ENCODE measurements at places on chromosomes 5 and 9.

GRCh38 chr9:15069106-15069505, 158.9 kb upstream of the FREM1 start:
- no peak for DNase-seq

GRCh38 chr9:111914749-111915424, 18.3 kb downstream of the UGCG start:
- DNase-seq = peak; percentile 49

DNA sequence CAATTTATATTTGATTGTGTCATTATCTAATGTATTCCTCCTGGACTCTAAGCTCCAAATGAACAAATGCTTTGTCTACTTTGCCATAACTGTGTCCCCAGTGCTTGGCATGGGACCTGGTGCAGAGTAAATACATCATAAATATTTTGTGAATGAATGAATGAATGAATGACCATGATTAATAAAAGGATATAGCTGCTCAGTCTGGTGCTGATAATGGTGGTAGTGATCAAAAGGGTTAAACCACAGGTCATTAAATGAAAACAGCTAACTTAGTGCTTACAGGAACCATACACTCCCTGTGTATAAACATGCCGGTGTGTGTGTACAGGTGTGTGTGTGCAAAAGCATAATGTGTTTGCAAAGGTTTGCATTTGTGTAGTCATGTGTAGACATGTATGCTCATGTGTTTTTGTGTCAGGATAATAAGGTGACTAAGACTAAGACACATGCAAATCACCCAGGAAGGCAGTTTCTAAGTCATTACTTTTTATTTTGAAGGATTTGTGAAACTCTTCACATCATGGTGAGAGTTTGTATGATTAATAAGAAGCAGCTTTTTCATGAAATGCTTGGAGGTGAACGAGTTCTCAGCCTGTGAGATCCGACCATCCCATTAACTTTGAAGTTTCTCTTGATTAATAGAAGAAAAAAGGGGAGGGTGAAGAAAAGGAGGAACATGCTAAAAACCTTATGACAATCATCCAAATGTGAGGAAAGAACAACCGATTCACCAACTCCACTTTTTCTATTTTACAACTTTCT, 24.6 kb downstream of the SPARC start:
- DNase-seq = no peak

GRCh38 chr9:84919440-84919839, 249.9 kb downstream of the NTRK2 start:
- no peak for DNase-seq

GRCh38 chr9:13383216-13383615, 103.7 kb upstream of the MPDZ start:
- DNase-seq = no peak

DNA sequence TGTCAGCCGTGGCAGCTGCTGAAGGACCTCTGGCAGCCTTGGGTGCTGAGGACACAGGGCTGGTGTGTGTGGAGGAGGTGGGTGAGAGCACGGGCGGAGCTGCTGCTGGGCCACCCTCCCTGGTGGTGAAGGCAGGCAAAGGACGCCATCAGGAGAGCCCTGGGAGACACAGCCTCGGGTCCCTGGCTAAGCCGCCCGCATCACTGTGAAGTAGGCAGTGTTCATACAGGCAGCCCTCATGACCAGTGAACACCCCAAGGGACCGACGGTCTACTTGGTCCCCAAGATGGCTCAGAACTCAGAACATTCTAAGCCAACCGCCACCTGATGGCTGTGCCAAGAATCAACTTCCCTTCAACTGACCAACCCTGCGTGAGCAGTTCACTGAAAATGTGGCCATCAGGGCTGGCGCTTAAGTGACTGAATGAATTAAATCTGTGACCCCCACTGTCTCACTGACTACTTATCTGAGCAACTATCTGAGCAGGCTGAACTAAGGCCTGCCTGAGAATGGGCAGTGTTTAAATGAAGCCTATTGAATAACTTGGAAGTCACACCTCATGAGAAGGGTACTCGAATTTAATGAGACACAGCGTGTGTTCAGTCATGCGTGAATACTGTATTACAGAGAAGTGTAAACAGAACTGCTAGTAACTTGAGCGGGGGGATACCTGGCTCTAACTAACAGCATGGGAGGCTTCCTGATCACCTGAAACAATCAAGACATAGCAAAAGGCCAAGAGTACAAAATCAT, 54.7 kb upstream of the SIMC1 start:
- no peak for DNase-seq

DNA sequence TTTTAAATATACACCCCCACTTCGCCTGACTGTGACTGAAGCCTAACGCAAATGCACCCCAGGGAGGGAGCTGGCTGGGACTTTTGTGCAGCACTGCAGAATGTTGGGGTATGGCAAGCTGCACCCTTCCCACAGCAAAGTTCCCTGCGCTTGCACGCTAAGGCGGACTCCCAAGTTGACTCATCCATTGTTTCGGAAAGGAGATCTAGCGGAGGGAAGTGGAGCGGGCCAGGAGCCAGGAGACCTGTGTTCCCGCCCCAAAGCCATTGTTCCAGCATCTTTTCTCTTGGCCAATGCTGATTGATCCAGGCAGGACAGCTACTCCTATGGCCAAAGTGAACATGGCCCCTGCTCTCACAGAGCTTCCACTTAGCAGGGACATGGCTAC, 202.9 kb downstream of the AOPEP start:
- no peak for DNase-seq

DNA sequence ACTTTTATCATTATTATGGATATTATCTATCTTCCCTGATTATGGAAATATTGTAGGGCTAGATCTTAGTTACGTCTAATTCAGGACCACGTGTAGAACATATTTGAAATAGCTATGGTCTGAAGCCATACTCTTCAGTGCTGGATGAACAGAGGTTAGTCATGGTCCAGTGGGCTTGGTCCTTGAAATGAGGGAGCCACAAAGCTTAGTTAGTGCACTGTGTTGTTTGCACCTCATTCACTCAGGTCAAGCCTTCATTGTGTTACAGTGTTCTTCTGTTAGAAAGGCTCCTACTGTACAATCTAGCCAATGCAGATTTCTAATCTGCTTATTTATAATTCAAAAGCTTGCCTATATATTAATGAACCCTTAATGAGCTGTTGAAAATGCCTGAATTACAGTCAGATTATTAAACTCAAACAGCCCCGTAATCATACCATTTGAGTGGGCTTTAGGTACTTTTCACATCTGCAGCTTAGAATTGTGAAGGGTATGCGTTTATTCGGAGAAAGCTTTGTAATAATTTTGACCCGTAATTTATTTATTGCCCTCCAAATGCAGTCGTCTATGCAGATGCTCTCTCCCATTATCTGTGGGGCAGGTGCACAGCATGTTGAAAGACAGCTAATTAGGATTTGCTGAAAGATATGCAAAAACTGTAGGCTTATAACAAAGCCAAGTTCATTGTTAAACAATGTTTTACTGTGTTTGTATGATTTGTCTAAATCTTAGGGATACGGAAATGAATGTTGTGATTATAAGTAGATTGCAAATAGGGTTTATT, 164.9 kb downstream of the PBX3 start:
- DNase-seq = no peak

DNA sequence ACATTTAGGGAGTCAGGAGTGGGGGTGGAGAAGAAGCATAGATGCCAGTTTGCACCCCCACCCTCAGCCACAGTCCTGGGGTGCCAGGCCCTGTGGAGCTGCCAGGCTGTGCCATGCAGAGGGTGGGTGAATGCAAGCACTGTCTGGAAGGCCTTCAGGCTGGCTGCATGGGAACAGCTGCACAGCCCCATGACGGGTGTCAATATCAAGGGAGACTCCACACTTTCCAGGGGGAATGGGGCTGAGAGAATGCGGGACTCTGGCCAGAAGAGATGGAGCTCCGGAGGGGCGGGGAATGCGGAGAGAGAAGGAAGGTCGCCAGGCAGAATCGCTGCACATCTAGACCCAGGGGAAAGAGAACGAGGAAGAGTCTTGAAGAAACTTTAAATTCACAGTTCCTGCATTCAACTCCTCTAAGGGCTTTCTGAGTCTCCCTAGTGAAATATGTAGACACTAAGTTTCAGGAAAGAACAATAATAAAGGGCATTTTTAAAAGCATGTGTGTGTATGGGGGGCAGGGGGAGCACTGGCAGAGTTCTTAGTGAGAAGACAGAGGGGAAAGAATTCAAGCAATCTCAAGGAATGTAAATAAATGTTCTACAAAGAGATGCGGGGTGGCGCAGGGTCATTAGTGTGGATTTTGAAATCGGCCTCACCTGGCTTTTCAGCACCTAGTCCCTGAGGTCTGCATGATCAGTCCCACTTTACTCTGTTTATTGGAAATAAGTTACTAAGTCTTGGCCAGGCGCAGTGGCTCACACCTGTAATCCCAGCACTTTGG, 59.1 kb downstream of the BOD1 start:
- DNase-seq = no peak

GRCh38 chr9:137502008-137502911, 43.1 kb upstream of the NSMF start:
- no peak for DNase-seq

GRCh38 chr5:13987843-13988464, 43.5 kb upstream of the DNAH5 start:
- peak; percentile 74 for DNase-seq

DNA sequence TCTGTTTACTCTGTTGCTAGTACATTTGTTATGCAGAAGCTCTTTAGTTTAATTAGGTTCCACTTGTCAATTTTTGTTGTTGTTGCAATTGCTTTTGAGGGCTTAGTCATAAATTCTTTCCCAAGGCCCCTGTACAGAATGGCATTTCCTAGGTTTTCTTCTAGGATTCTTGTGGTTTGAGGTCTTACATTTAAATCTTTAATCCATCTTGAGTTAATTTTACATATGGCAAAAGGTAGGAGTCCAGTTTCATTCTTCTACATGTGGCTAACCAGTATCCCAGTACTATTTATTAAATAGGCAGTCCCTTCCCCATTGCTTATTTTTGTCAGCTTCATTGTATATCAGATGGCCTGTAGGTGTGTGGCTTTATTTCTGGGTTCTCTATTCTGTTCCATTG, 792.4 kb downstream of the PTPRD start:
- peak; percentile 2 for DNase-seq

DNA sequence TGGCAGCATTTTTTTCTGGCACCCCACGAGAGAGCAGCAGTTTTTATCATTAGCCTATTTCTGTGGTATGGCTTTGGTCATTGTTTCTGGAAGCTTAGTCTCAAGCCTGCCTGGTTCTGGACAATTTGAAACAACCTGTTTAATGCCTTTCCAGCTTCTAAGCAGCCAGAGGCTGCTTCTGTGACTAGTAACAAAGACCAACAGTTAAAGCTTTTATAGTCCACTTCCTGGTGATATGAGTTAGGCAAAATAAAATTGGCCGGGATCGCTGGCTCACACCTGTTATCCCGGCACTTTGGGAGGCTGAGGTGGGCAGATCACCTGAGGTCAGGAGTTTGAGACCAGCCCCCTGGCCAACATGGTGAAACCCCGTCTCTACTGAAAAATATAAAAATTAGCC, 24.0 kb downstream of the LYRM7 start:
- no peak for DNase-seq

DNA sequence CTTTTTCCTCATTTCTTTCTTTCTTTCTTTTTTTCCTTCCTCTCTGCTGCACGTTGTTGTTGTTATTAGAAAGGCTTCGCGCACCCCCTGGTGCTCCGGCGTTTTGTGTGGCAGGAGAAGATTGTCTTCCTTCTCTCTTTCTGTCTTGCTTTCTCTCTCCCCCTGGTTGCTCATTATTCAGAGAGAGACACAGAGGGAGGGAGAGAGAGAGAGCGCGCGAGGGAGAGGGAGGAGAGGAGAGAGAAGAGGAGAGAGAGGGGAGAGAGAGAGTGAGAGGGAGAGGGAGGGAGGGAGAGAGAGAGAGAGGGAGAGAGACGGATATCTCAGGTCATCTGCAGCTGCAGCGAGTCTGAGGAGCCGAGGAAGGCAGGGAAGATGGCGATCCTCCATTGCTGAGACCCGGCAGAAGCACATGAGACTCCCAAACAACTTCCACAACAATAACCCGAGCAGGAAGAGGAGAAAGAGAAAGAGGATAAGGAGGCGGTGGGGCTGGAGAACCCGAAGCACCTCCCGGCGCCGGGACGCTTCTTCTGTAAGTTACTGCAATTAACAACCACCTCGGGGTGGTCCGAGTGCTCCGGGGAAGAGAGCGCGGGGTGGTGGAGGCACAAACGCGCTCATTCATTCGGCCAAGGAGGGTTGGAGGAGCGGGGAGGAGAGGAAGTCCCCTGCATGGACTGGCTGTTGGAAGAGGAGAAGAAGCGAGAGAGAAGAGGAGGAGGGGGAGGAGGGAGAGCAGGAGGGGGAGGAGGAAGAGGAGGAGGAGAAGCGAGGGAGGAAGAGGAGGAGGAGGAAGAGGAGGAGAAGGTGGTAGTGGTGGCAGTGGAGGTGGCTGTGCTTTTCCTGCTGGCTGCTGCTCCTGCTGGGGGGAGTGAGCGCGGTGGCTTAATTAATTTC, at the start of gene ZNF462:
TSS of gene ZNF462 (plus strand) at position 346 of the 900 bp plus-strand sequence. CDS start 60,218 bp downstream, outside the sequence.
- peak; percentile 75 for DNase-seq

- DNase-seq = peak; percentile 33
Measured at GRCh38 chr9:36862206-36863145, 171.6 kb downstream of the PAX5 start.

DNA sequence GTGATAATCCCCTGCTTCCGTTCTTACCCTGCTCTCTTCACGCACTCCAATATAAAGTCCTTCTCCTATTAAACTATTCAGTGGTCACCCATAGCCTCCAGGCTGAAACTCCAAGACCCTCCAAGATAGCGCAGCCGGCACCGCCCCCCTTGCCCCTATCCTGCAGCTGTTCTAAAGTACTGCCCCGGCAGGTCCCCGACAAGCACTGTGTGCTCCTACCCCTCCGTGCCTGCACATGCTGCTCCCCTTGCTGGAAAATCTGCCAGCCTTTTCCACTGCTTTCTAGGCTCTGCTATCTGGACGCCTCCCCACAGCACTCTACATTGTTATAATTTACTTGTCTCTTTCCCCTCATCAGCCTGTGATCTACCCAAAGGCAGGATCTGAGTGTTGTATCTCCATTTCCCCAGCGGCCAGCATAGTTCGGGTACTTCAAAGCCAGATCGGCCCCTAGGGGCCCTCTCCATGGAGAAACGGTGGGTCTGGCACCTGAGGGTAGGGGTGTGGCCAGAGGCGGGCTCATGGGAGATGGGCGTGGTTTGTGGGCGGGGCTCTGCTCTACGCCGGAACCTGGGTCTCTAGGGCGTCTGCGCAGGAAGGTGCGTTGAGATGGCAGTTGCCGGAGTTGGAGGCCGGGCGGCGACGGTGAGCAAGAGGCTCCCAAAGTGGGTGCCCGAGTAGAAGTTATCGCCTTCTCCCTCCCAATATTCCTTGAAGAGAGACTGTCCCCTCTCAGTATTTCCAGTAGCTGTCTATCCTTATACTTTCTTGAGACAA, 83.5 kb upstream of the RUSC2 start:
- DNase-seq = no peak
